ENCODE measurements at places on chromosomes 6 and 20. TPM values are rescaled to one million over a fixed set of nuclear protein-coding genes. Genes with fewer than 3 reads are reported as not detected.

Gene MAP3K7
- total RNA-seq = 24.4 TPM

Gene FGD2
- 1.3 TPM for total RNA-seq

Gene SCGN
- not detected for total RNA-seq

Gene OR2B6
- not detected for total RNA-seq

Gene WFDC2
- not detected for total RNA-seq

Gene NFKBIE
- total RNA-seq = 28.7 TPM

Gene SYNE1
- 21.5 TPM for total RNA-seq

Gene RAET1E
- total RNA-seq = not detected

Gene CDH22
- total RNA-seq = not detected

Gene PNLDC1
- total RNA-seq = 0.30 TPM

Gene MUC22
- total RNA-seq = not detected

Gene FAM209A
- total RNA-seq = 0.53 TPM

Gene RBBP8NL
- total RNA-seq = not detected

Gene HLA-DRA
- total RNA-seq = 12.9 TPM

Gene NKAIN4
- not detected for total RNA-seq

Gene PI3
- total RNA-seq = not detected

Gene PACRG
- total RNA-seq = not detected

Gene NT5E
- 14.2 TPM for total RNA-seq

Gene VSTM2L
- not detected for total RNA-seq

Gene PDYN
- total RNA-seq = not detected

Gene TNF
- total RNA-seq = 162 TPM

Data from activated CD8-positive, alpha-beta memory T cell treated with anti-CD3 and anti-CD28 coated beads for 36 hours (primary cell).